ENCODE measurements at places on chromosomes 7 and 10.

GRCh38 chr10:79196470-79197461 lies 128.0 kb downstream of the ZMIZ1 start:
- DNase-seq: peak; percentile 59

GRCh38 chr10:127612-128432 lies 7.4 kb upstream of the ZMYND11 start:
- DNase-seq: no peak

DNA sequence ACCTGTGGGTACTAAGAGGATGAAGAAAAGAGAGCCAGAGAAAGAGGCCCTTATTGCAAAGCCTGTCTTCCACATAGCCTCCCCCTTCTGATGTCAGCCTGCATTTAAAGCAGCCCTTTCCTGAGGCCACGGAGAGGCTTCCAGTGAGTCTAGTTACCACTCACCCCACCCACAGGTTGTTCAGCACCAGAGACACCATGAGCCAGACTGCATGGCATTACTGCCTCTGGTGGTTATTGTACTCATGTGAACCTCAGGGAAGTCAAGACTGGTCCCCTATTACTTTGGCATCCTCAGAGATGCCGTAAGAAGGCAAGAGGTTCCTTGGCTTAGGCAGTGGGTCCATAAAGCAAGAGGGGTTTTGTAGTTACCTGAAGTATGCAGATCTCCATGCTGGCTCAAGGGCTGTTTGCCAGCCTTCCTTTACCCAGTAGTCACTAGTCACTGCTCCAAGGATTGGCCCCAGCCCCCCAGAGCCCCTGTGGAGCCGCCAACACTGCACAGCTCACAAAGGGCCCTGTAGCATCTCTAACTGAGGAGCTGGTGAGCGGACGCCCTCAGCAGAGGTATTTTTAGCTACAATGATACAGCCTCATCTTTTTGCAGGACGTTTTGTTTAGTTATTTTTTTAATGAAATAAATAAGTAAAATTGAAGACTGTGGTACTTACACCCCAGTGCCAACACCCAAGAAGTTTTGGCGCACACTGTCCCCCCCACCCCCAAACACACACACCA lies 20.7 kb downstream of the LRRC4 start:
- DNase-seq: no peak

GRCh38 chr10:109934958-109935793 lies 11.9 kb upstream of the XPNPEP1 start:
- DNase-seq: peak; percentile 65
